ENCODE measurements at places on chromosomes 11 and 22.

GRCh38 chr11:107590460-107591377 is at the start of gene ELMOD1:
ELMOD1 (plus strand) TSS chr11:107591147; CDS start chr11:107618190, 27,043 bp downstream.
- peak; percentile 22 for DNase-seq

DNA sequence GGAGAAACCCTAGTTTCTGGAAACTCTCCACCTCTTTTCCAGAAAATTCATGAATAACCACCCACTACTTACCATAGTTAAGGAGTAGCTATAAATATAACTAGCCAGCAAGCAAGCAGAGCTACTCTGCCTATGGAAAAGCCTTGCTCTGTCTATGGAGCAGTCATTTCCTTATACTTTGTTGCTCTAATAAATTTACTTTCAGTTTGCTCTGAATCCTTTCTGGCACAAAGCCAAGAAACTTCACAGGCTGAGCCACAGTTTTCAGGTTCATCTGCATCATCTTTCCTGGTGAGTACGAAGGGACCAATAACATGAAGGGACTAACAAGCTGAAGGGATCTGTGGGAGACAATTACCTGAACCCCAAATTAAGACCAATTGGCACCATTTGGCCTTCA is 4.6 kb downstream of the OR4C45 start:
- no peak for DNase-seq

- no peak for DNase-seq
Measured at GRCh38 chr11:33480626-33481025, 220.0 kb downstream of the C11orf91 start.

DNA sequence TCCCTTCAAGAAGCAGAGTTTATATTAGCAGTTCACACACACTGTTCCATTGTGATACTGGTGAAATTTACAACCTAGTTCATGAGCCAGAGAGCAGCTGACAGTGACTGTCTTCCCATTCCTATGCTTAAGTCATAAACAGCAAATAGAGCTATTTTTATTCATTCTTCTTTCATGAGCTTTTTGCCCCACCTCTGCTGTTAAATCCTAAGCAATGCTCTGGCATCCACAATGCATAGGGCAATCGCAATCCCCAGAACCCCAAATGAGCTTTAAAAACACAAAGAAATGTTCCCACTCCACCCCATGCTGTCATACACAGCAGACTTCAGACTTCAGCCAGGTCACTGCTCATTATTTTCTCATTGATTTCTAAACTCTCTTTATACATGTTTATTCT is 307.5 kb downstream of the ETS1 start:
- no peak for DNase-seq

- no peak for DNase-seq
Measured at GRCh38 chr11:68024508-68024907, 6.0 kb upstream of the NDUFS8 start.

Measured in activated T-cell treated with anti-CD3 and anti-CD28 coated beads, Interleukin-2, amount 50 U/mL, for 48 hours (primary cell).